Peyer's patch (tissue), 4 donors: ENCODE measurements at places on chromosomes 5 and 9. TPM values are rescaled to one million over a fixed set of nuclear protein-coding genes. Genes with fewer than 3 reads are reported as not detected.
A peak's percentile ranks its signal among the peaks of the same experiment; 100 is the strongest.

GRCh38 chr5:65926893-65927292 lies 518 bp downstream of the ERBIN start:
- peak; percentile 37 for DNase-seq

DNA sequence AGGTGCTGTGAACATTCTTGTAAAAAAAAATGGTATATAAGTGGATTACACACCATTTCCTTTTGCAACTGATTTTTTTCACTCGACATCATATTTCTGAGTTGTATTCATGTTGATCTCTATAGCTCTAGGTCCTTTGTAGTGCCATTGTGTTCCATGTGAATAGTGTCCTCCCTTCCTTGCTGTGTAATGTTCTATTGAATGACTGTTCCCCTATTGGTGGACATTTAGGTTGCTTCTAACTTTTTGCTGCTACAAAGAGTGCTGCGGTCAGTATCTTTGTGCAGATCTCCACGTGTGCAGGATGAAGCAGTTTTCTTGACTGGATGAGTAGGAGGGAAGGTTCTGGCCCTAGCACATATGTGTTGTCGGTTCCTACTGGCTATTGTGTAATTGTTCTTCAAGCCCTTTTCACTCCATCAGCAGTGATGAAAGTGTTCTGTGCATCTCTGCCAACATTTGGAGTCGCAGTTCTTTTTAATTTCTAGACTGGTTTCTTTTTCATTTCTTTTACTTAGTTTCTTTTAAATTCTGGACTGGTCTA lies 20.2 kb downstream of the DAB2IP start:
- DNase-seq, result no peak

The IGFBPL1 gene
- total RNA-seq, result 1.2 TPM

DNA sequence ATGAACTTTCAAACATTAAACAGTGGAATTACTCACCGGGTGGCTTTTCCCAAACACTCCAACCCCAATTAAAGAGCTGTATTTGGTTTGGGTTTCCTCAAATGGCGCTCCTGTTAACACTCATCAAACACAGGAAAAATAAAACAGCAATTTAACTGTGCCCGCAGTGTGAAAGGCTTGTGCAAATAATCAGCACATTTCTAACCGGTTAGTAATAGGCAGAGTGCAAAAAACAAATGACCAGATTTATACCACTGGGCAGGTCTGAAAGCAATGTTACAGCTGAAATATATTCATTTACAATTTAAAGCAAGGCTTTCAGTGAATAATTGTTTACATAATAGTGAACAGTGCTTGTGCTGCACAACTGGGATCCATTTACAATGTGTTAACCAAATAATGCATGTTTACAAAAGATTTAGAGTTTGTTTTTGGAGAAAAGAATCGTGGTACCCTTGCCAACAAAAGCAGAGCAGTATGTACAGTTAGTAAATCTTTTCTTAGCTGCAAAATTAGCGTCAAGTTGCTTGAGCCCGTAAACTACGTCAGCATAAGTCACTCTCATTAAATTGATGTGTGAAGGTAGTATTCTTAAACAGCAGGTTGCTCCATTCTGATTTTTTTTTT lies 662.9 kb upstream of the ZNF608 start:
- DNase-seq, result no peak

DNA sequence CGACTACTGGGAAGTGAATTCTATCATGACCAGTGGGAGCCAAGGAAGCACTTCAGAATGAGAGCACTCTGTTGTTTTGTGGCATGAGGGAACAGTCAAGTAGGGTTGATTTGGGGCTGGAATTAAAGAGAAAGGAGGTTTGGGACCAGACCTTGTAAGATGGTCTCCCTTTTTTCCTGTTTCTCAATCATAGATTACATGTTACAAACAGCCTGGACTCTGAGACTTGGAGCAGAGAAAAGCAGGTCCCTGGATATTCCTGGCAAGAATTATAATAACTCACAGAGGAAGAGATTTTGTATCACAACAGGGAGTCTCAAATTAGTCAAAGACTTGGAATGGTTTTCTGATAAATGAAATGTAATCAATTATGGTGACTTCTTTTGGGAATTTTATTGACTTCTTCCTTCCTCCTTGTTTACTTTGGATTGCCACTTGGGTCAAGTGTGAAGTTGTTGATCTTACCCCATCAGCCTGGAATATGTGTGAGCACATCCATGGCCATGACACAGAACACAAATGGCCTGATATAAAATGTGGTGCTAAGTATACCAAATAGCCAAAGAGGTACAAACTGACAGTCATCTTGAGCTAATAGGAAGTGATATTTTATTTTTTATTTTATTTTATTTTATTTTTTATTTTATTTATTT lies 131.0 kb upstream of the OSMR start:
- DNase-seq, result no peak

DNA sequence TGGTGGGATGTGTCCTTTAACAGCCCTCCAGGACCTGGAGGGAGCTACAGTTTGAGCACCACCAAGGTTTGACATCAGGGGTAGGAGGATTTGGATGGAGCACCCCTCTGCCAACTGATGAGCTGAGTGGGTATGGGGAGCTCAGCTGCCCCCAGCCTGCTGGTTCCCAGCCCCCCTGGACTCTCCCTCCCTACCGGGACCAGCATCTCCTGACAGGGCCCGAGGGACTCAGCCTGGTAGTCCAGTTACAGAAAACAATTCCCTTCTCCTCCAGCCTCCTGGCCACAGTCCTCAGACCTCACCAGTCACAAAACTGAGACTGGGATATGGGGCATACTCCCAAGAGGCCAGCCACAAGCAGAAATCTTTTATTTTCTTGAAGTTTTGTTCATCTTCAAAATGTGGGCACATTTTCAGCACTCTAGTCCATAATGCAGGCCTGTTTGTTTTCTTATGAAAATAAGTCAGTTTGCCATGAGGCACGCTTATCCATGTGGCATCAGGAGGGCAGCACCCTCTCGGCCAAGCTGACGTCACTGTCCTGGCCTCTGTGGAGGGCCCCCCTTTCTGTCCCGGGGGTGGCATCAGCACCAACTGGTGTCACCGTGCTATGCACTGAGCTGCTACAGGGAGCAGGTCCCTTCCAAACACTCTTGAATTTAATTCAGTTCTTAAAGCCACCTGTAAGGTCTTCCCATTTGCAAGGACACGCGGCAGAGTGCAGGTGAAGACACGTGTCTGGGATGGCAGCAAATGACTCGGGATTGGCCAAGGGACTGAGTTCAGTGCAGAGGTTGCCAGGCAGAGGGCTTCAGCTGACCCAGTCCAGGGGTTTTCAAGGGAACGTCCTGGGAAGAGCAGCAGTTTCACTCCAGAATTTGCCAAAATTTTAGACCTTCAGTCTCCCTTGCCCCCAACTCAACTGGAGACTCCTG lies 187.6 kb downstream of the GADD45G start:
- peak; percentile 23 for DNase-seq

- no peak for DNase-seq
Measured at GRCh38 chr9:87543251-87543650, 45.6 kb downstream of the DAPK1 start.

The OR1J2 gene
- not detected for total RNA-seq

GRCh38 chr5:167177736-167178135 lies 1113.7 kb upstream of the WWC1 start:
- no peak for DNase-seq

DNA sequence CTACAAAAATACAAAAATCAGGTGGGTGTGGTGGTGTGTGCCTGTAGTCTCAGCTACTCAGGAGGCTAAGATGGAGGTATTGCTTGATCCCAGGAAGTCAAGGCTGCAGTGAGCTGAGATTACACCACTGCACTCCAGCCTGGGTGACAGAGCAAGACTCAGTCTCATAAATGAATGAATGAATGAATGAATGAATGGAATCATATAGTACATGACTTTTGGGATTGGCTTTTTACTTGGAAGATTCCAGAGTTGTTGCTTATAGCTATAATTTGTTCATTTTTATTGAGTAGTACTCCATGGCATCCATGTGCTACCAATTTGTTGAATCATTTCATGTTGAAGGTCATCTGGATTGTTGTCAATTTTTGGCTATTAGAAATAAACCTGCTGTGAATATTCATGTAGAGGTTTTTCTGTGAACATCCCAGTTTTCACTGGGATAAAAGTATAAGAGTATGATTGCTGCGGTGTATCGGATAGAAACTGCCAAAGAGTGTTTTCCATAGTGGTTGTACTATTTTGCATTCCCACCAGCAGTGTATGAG lies 19.9 kb downstream of the ERBIN start:
- DNase-seq, result no peak

The AMBP gene
- not detected for total RNA-seq

The PKN3 gene
- 5.6 TPM for total RNA-seq

The RMI1 gene
- 8.4 TPM for total RNA-seq

DNA sequence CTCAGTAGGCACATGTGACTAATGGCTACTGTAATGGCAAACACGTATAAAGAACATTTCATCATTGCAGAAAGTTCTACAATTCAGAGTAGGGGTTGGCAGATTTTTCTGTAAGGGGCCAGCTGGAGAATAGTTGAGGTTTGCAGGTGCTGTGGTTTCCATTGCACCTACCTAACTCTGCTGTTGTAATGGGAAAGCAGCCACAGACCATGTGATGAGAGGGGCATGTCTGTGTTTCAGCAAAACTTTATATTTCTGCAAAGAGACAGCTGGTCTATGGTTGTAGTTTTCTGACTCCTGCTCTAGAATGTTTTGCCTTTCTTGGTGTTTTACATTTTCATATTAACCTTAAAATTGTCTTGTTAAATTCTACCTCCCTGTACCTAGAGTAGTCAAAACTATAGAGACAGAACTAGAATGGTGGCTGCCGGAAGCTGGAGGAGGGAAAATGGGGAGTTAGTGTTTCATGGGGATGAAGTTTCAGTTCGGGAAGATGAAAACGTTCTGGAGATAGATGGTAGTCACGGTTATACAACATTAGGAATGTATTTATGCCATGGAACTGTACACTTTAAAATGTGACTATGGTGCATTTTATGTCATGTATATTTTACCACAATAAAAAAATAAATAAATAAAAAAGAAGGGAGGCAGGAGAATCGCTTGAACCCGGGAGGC lies 44.3 kb downstream of the NUP214 start:
- DNase-seq, result no peak

DNA sequence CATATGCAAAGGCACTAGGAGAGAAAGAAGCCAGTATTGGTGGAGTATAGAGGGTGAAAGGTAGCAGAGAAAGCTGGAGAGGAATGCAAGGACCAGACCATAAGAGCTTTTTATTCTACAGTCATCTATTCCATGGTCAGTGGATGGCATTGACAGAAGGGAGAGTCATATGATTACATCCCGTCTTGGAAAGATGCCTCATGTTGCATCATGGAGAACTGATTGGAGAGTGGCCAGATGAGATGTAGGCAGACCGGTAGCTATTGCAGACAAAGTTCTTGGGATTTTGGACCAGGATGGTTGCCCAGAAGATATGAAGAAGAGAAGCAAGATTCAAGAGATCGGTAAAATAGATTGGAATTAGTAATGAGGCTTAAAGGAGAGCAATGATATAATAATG lies 260.7 kb downstream of the CHSY3 start:
- no peak for DNase-seq

DNA sequence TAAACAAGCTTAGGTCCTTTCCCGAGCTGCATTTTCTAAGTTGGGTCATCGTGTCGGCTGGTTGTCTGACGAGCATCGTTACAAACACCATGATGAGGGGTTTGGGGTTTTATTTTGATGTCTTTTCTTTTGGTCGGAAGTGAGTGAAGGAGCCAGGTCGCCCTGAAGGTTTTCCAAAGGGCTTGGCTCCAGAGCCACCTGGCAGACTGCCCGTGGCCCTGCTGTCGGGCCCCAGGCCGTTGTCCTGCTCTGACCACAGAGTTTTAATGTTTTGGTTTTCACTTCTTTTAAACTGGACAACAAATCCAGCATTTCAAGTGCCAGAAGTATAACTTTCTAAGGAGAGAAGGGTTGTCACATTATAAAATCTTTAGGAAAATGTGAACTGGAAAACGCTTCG lies 42.3 kb downstream of the TENT4A start:
- DNase-seq, result no peak

- peak; percentile 43 for DNase-seq
Measured at GRCh38 chr5:131795879-131796792, 681 bp downstream of the FNIP1 start.

The ARID3C gene
- not detected for total RNA-seq

DNA sequence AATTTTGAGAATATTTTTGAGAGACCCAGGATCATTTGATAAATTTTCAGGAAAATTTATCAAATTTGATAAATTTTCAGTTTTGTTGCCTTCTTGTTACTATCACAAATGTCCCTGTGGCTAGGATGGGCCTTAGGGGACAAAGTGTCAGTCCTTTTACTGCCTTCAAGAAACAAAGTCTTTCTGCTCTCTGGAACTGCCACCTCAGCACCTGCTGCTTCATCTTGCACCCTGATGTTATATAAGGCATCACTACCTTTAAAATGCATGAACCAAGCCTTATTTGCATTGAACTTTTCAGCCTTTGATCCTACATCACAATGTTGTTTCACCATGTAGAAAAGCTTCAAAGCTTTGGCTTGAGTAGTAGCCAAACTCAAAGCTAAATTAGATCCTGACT lies 123.0 kb upstream of the CNTLN start:
- no peak for DNase-seq

The FBXL7 gene
- total RNA-seq, result 7.2 TPM

DNA sequence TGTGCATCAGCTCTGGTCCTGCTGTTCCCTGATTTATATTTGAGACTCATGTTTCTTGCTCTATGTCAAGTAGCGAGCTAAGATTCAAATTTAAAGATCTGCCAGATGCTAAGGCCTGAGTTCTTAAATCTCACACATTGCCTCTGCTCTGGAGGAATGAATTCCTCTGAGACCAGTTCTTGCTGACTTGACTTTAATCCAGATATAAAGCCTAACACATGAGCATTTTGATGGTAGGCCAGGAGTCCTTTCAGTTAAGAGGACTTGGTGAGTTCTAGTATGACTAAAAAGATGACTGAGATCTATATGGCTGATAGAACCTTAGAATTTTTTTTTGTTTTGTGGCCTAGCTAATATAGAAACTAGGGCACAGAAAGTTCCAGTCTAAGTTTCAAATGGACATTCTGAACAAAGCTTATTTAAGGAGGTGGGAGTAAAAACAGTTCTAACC lies 1.3 kb upstream of the INIP start:
- DNase-seq, result no peak

The SCGB3A2 gene
- total RNA-seq, result not detected

DNA sequence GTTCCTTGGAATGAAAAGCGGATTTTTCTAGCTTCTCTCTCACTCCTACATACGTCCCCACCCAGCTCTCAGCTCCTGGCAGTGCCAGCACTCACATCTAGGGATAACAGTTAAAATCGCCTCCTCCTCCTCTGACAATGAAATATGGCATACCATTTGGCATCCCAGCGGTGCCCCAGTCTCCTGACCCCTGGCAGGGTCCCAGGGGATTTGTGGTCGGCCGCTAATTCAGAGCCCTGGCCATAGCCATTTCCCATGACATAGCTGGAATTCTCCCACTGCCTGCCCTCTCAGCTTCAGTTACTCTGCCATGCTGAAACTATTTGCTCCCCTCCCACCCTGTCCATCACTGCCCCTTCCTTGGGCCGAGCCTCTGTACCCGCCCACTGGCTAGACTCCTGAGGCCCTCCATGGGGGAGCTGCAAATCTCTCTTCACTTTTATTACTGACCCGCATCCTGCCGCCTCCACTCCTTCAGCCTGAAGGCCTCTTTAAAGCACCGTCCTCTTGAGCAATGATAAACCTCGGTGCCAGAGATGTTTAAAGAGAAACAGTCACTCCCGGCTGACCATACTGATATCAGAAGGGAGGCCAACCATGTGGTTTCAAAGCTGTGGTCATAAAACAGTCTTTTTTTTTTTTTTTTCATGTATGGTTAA lies 139.8 kb downstream of the SLIT3 start:
- no peak for DNase-seq

The DIPK1B gene
- 0.70 TPM for total RNA-seq

GRCh38 chr5:69170495-69170894 lies 3.5 kb downstream of the CCNB1 start:
- no peak for DNase-seq
